Skeletal muscle tissue (tissue), 5 donors: ENCODE measurements at places on chromosomes 12 and 14. TPM values are rescaled to one million over a fixed set of nuclear protein-coding genes. Genes with fewer than 3 reads are reported as not detected.

ACYP1 gene
- total RNA-seq = 8.4 TPM

OAS1 gene
- 8.9 TPM for total RNA-seq

NINJ2 gene
- total RNA-seq = 2.6 TPM

TAMALIN gene
- 9.4 TPM for total RNA-seq

CNTN1 gene
- 27.1 TPM for total RNA-seq
